ENCODE measurements at places on chromosomes 11 and 22.

DNA sequence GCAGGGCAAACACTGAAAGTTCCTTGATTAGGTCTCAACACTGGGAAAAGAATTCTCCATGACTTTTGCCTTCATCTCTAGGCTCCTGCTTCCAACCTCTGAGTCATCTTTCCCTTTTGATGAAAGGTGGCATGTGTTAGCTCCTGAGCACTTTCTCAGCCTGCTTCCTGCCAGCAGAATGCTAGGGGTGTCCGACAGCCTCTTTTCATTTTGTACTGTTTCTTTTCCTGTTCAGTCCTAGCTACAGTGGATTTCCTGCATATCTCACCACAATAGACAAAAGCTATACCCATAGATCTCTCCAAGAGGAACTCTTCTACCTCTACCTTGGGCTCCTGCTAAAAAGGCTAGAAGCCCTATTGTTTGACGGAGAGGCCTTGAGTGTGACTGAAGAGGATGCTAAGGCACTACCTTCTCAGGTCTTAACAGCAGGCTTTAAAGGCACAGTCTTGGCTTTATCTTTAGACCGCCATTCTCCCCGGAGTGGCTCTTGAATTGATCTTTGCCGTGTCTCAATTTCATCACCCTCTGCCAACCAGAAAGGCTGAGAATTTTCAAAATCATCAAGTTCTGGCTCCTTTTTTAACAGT lies 145.5 kb downstream of the RBFOX2 start:
- no peak for DNase-seq

GRCh38 chr11:15213471-15214231 lies 98.9 kb downstream of the INSC start:
- no peak for DNase-seq

GRCh38 chr11:8757047-8757446 lies 74.5 kb downstream of the RPL27A start:
- DNase-seq = no peak

DNA sequence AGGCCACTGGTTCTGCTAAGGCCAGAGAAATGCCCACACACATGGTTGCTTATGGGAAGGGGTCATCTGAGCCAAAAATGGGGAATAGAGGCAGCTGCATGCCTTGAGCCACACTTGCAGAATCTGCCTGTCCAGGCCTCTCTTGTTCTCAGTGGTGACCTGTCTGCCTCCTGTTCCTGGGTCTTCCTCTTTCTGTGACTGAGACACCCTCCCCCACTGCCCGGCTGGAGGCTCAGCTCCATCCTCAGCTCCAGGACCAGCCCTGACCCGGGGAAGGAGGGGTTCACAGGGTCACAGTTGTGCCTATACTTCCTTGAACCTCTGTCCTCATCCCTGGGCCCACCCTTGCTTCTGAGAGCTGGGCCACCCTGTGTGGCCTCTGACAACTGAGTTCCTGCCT lies 52.3 kb downstream of the CSF2RB start:
- no peak for DNase-seq

- DNase-seq = no peak
Measured at GRCh38 chr11:22734628-22735345, 68.4 kb downstream of the GAS2 start.

GRCh38 chr11:35223371-35223796 lies 84.4 kb downstream of the CD44 start:
- DNase-seq = no peak

All from CD4-positive, alpha-beta T cell treated with Interleukin-10 for 1 hour (primary cell).